CD4-positive, alpha-beta T cell treated with Interleukin-6 for 4 hours (primary cell): ENCODE measurements at places on chromosomes 16 and 17.

- DNase-seq, result no peak
Measured at GRCh38 chr17:17408236-17408794, 68.5 kb upstream of the MED9 start.

DNA sequence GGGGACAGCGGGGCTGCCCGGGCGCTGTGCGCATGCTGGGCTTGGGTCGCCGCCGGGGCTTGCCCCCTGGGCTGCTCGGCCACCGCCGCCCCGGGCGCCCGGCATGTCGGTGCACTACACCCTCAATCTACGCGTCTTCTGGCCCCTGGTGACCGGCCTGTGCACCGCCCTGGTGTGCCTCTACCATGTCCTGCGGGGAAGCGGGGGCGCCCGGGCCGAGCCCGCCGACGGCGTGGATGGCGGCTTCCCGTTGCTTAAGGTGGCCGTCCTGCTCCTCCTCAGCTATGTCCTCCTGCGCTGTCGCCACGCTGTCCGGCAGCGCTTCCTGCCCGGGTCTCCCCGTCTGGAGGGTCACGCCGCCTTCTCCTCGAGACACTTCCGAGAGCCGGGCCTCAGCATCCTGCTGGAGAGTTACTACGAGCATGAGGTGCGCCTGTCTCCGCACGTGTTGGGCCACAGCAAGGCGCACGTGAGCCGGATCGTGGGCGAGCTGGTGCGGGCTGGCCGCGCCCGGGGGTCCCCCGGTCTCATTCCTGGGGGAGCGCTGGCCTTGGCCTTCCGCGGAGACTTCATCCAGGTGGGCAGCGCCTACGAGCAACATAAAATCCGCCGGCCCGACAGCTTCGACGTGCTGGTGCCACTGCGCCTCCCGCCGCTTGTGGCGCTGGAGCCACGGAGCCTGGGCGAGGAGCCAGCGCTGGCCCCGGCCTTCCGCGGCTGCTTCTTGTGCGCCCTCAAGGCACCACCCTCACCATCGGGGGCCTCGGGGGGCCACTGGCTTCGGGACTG is 789 bp downstream of the ITPRIPL2 start:
- DNase-seq, result no peak

- DNase-seq, result no peak
Measured at GRCh38 chr16:83742124-83742899, 65.5 kb upstream of the HSBP1 start.

DNA sequence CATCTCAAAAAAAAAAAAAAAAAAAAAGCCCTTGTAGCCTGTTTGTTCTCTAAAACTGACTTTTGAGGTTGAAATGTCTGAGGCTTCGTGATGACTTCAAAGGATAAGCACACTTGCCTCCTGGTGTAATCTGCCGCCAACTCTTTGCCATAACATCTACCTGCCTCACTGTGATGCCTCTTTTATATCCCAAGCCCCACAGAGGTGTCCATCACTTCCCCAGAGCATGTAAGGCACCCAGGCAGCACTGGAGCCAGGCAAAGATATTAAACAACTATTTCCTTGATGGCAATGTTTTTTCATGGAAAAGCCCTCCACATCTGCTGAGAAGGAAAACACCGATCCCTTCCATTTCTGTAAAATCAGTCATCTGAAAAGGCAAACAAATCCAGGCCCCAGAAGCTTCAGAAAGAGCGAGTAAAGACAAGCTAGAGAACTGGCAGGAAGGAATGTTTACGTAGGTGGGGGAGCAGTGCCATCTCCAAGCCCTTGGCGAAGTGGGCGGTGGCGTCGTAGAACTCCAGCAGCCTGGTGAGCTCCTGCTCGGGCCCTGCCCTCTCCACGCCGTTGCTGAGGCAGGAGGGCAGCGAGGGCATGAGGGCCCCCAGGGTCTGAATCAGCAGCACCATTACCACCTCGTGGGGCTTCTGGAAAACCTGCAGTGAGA is 28.6 kb downstream of the COG7 start:
- no peak for DNase-seq

DNA sequence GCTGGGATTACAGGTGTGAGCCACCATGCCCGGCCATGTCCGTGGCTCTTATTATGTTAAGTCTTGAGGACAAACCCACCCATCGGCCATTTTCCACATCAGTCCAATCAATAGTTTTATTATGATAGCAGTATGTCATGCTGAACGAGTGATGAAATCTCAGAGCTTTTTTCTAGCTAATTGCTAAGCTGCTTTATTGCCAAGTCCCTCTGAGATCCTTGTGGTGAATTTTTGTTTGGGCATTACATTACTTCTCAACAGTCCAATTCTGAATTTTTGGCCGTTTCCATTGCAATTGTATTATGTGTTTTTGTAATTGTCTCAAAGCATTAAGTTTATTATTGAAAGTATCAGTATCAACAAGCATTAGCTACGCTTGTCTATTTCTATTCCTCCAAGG is 10.9 kb downstream of the RNF112 start:
- DNase-seq, result no peak
